ENCODE measurements at places on chromosomes 4 and X. TPM values are rescaled to one million over a fixed set of nuclear protein-coding genes. Genes with fewer than 3 reads are reported as not detected.

LRCH2 gene
- total RNA-seq = 8.8 TPM

AKAP4 gene
- not detected for total RNA-seq

GRCh38 chrX:129771266-129771995 is 8.3 kb upstream of the SASH3 start:
- DNase-seq = no peak

- no peak for DNase-seq
Measured at GRCh38 chr4:184849185-184849584, 23.4 kb upstream of the ACSL1 start.

GRCh38 chr4:39025552-39026085 is 6.6 kb downstream of the TMEM156 start:
- no peak for DNase-seq

GRCh38 chr4:99816545-99817308 is at the start of gene DAPP1:
DAPP1 (plus strand) TSS chr4:99816827; CDS start chr4:99816914, 87 bp downstream.
- no peak for DNase-seq

Measured in ovary (tissue), 10 donors.